Anterior cingulate cortex (tissue), 58 donors: ENCODE measurements at places on chromosomes 7 and 10.

DNA sequence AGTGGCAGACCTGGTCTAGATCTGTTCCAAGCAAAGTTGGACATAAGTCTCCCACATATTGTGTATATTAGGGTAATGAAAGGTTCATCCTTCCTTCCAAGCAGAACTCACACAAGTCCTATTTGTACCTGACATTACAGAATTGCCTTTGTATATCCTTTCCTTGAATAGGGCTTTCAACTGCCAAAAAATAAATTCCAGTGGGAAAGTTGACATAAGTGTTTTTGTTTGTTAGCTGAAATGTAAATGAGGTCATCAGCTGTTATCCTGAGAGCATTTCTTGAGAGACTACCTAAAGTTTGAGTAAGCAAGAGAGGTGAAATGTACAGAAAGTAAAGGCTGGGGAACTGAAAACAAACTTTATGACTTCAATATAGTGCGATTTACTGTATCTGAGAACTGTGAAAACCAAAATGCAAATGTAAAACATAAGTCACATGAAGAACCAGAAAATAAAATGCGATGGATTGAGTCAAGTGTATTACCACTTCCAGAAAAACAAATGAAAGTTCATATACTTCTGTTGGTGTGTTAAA is 527.3 kb upstream of the SEMA3D start:
- DNase-seq, result no peak

- no peak for DNase-seq
Measured at GRCh38 chr10:32350811-32351350, 3.9 kb upstream of the EPC1 start.

- no peak for DNase-seq
Measured at GRCh38 chr7:30286749-30287148, 2.4 kb downstream of the ZNRF2 start.

GRCh38 chr7:22853674-22854157 is 31.1 kb upstream of the TOMM7 start:
- DNase-seq, result no peak

DNA sequence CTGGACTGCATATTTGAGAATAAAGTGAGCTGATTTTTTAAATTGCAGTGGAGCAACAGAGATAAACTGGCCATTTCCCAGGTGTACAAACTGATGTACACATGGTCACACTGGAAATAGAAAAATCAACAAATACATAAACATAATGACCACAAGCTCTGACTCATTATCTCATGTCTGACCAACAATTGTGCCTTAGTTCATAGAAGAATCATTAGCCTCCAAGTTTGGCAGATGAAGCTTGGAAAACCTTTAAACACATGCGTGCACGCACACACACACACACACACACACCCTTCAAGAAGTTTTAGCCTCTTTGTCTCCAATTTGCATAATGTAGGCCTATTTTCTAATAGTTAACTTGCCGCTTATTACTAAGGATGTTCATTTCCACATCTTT is 308.9 kb upstream of the POM121L12 start:
- DNase-seq, result no peak

DNA sequence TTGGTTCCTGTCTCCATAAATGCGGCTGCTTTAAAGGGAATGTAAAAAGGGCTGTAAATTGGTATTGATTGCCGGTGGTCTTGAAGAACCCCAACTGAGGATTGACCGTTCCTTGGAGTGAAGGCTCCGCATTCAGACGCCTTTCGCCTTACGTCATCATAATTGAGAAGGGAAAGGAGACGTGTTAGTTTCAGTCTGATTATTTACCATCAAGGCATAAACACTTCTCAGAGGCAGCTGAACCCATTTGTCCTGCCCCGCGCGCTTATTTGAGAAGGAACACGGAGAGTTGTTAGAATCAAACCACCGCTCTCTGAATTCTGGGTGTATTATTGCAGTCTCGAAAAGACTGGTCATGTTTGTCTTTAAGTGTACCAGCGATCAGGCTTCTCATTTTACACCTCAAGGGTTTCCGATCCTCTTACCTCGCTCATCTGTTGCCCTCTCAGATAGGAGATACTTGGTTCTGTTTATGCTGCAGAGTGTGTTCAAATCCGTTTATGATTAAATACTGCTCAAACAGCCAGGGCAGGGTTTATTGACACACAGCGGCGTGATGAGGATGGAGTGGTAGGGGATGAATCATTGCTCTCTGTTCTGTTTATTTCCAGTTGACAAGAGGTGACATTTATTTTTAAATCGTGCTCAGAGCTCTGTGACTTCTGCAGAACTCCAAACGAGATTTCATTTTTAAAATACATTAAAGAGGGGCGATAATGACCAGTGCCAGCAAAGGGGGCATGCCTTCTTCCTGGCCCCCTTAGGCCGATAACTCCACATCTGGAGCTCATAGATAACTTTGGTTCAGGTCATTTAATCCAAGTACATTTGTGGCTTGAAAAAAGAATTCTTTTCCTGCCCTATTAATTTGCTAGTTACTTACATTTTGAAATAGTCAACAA is 30.4 kb downstream of the FOXK1 start:
- no peak for DNase-seq

DNA sequence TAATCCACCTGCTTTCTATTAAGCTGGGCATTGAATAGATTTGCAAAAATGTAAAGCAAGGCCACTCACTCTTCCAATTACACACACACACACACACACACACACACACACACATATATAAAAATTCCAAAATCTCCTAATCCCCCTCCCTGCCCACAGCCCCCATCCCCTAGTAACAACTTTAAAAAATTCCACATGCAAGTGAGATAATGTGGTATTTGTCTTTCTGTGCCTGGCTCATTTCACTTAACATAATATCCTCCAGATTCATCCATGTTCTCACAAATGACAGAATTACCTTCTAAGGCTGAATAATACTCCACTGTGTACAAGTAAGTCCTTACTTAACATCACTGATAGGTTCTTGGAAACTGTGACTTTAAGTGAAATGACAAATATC is 24.2 kb downstream of the SH2D4B start:
- DNase-seq, result no peak

DNA sequence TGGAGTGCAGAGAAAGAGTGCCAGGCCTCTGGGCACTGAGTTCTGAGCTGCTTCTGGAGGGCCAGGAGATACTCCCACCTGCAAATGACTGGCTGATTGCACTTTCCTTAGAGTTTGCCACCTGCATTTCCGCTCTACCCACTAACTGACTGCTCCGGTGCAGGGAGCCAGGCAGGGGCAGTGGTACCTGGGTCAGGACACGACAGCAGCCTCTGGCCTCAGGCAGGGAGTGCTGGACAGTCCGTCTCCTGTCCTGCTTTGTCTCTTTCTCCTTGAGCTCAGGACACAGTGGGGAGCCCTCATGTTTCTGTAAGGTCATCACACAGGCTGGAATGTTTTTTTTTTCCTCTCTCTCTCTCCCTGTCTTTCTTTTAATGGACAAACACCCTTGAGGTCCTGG is 252.0 kb downstream of the DPP6 start:
- no peak for DNase-seq

DNA sequence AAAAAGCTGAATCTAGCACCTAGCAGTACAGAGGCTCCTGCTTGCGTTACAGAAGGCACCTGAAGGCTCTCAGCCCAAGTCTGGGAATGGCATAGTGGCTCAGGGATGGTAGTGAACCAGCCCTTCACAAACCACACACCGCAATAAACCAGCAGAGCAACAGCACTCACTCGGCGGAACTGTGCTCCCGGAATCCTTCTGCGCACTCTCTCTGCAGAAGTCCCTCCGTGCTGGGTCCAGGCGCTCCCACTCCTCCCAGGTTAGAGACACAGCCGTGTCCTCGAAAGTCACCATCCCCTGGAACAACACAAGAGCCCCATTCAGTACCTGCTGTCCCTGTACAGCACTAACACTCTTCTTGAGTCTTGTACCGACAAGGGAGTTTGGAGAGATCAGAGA is 1.5 kb downstream of the ZNF394 start:
- DNase-seq, result no peak

GRCh38 chr10:58178811-58179210 is 88.9 kb downstream of the IPMK start:
- DNase-seq, result no peak

- no peak for DNase-seq
Measured at GRCh38 chr10:86931872-86932271, 25.5 kb downstream of the MMRN2 start.

GRCh38 chr10:108204528-108205305 is 1040.2 kb upstream of the SORCS1 start:
- DNase-seq, result no peak
